ENCODE measurements at places on chromosomes 2 and 18. TPM values are rescaled to one million over a fixed set of nuclear protein-coding genes. Genes with fewer than 3 reads are reported as not detected.

GRCh38 chr2:55452879-55453278 lies 33.2 kb upstream of the CCDC88A start:
- no peak for DNase-seq

The BUB1 gene
- polyA plus RNA-seq, result 21.3 TPM

The GALNT3 gene
- polyA plus RNA-seq, result 16.7 TPM

The TEKT4 gene
- polyA plus RNA-seq, result 0.44 TPM

- no peak for DNase-seq
Observed at GRCh38 chr2:40448476-40449079, 3.3 kb downstream of the SLC8A1 start.
